ENCODE measurements at places on chromosomes 12 and 14. TPM values are rescaled to one million over a fixed set of nuclear protein-coding genes. Genes with fewer than 3 reads are reported as not detected.

TCL1B gene
- not detected for total RNA-seq

PZP gene
- total RNA-seq = not detected

CMA1 gene
- total RNA-seq = not detected

DBX2 gene
- total RNA-seq = not detected

PLA2G1B gene
- total RNA-seq = not detected

OTOGL gene
- total RNA-seq = 0.02 TPM

MYO1H gene
- not detected for total RNA-seq

PROX2 gene
- 0.03 TPM for total RNA-seq

SLCO1B1 gene
- not detected for total RNA-seq

TAS2R46 gene
- total RNA-seq = not detected

NEDD8 gene
- 307 TPM for total RNA-seq

SPTB gene
- 1.9 TPM for total RNA-seq

TUNAR gene
- total RNA-seq = not detected

RASSF9 gene
- 0.21 TPM for total RNA-seq

KLHL33 gene
- total RNA-seq = not detected

CLEC4C gene
- not detected for total RNA-seq

SLC5A8 gene
- not detected for total RNA-seq

TMTC2 gene
- total RNA-seq = 1.6 TPM

NRXN3 gene
- 1.2 TPM for total RNA-seq

TMCC3 gene
- 5.2 TPM for total RNA-seq

ADAM21 gene
- total RNA-seq = 0.87 TPM

NXPH4 gene
- total RNA-seq = 17.1 TPM

OTX2 gene
- total RNA-seq = not detected

DEGS2 gene
- total RNA-seq = not detected

EXOC3L4 gene
- total RNA-seq = not detected

KRT77 gene
- not detected for total RNA-seq

E2F7 gene
- 38.9 TPM for total RNA-seq

PLEKHH1 gene
- total RNA-seq = 4.3 TPM

PTGDR gene
- total RNA-seq = not detected

RDH16 gene
- not detected for total RNA-seq

MYF5 gene
- not detected for total RNA-seq

CRADD gene
- 21.5 TPM for total RNA-seq

EPS8 gene
- total RNA-seq = 36.7 TPM

RPL10L gene
- not detected for total RNA-seq

BCAT1 gene
- total RNA-seq = 90.0 TPM

Measured in HT1080 (cell line).